ENCODE measurements at places on chromosomes 12 and 14.

- no peak for DNase-seq
Observed at GRCh38 chr14:99643343-99643742, 1.6 kb upstream of the HHIPL1 start.

- no peak for DNase-seq
Observed at GRCh38 chr14:29278301-29279263, 512.0 kb downstream of the FOXG1 start.

DNA sequence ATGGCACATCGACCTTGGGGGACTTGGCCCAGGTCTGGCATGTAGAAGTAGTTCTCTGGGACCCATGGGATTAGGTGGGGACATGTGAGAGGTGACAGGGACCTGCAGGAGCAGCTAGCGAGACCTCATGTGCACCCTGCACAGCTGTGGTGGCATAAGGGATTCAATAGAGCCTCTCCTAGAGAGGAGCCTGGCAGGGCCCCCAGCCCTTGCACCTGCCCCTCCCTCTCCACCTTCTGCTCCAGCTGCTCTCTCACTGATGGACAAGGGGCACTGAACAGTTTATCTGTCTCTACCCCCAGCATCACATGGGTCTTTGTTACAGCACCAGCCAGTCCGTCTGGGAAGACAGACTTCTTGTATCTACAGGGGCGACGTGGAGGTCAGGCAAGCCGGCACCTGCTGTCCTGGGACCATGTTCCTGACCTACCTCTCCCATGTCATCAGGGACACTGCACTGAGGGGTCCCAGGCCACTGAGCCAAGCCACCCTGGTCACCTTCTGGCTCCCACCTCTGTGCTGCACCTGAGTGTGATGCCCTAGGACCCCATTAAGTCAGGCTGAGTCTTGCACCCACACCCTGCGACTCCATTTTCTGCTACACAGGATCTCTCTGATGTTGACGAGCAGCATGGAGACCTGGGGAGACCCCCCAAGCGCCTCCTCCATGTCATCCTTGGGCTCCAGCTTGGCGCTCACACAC is 32.6 kb downstream of the DDX11 start:
- no peak for DNase-seq

- peak; percentile 24 for DNase-seq
Observed at GRCh38 chr14:20427231-20428009, 8.5 kb downstream of the KLHL33 start.

DNA sequence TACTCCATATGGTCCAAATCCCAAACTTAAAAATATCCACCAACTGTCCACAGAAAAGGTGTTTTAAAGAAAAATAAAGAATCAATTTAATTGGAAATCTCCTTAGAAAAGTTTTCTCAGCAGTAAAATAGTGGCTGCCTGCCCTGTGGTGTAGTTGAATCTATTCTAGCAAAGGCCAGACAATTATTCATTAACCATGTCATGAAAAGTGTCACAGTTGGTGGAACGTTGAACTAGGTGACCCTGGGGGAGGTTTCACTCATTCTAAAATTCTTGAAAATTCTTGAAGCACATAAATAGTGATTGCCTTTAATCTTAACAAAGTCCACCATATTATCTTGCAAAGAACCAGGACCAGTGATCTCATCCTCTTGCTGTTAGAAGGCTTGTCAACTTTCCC is 78.4 kb upstream of the GZMB start:
- no peak for DNase-seq

- DNase-seq, result no peak
Observed at GRCh38 chr12:78038541-78038940, 207.8 kb downstream of the NAV3 start.

DNA sequence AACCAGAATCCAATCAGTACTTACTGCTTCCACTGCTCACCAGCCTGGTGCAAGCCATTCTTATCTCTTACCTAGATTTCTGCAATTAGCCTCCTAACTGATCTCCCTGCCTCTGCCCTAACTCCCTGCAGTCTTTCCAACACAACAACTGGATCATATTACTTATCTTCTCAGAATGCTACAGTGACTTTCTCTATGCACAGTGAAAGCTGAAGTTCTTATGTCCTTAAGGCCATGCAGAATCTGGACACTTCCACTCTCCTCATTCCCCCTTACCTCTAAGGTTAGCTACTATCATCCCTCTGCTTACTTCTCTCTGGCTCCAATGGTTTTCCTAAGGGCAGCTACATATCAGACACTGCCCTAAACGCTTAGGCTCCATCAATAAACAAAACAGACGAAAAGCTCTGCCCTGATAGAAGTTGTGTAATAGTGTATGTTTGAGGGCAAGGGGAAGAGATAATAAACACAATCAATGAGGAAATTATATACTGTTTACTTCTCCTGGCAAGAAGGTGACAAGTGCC is 4.0 kb downstream of the KTN1 start:
- DNase-seq, result peak; percentile 50

All from adipocyte (in vitro differentiated cells).